ENCODE measurements at places on chromosomes 3 and 15.

- DNase-seq = peak; percentile 55
Observed at GRCh38 chr3:64244011-64244942, 19.0 kb upstream of the PRICKLE2 start.

- peak; percentile 65 for DNase-seq
Observed at GRCh38 chr15:90883976-90884718, at the start of gene FES. TSS of gene FES (plus strand) at chr15:90884504. CDS start at chr15:90885046, 542 bp downstream.

GRCh38 chr3:125058959-125059358 is 3.2 kb upstream of the HEG1 start:
- DNase-seq = peak; percentile 39

DNA sequence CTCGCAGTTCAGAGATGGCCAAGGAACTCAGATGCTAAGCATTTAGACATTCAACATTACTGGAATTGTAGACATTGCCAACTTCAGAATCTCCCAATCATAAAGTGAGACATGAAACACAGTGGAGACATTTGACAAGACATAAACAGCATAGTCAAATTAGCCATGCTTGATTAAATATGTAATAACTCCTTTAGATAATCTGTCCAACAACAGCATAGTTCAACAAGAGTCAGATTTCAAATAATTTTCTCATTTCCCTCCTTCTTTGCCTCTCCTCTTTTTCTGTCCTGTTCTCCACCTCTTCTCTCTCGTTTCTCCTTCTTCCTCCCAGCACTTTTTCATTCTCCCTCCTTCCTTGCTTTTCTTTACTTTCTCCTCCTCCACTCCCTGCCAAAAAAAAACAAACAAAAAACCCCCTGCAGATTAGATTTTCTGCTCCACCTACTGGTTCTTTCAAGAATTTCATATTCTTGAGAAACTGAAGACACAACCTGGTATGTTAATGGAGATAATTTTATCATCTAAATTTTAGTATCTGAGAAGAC is 20.2 kb downstream of the CPOX start:
- DNase-seq = peak; percentile 51

GRCh38 chr15:38562278-38562677 is 2.3 kb downstream of the RASGRP1 start:
- no peak for DNase-seq

DNA sequence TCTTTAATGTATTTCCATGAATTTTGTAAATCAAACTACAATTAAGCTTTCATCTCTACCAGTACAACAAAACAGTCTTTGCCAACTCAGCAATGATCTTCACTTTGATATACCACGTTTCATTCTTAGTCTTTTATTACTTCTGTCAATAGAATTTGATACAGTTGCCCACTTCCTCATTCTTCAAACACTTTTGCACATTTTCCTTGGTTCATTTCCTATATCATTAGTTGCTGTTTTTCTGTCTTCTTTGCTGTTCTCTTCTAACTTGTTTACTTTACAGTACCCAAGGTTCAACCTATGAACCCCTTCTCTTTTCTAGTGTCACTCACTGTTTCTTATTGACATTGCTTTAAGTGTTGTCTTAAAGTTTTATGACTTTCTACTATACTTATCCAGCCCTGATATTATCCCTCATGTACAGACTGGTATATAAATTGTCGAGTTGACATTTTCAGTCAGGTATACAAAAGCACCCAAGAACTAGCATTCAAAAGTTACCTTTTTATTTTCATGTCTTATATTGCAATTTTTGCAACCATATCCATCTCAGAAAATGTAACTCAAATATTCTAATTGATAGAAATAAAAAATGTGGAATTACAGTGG is 903.1 kb downstream of the NSUN3 start:
- DNase-seq = no peak

GRCh38 chr3:157794771-157795170 is 291.6 kb upstream of the VEPH1 start:
- DNase-seq = peak; percentile 67

- DNase-seq = no peak
Observed at GRCh38 chr3:69660631-69661030, 78.6 kb upstream of the MITF start.

DNA sequence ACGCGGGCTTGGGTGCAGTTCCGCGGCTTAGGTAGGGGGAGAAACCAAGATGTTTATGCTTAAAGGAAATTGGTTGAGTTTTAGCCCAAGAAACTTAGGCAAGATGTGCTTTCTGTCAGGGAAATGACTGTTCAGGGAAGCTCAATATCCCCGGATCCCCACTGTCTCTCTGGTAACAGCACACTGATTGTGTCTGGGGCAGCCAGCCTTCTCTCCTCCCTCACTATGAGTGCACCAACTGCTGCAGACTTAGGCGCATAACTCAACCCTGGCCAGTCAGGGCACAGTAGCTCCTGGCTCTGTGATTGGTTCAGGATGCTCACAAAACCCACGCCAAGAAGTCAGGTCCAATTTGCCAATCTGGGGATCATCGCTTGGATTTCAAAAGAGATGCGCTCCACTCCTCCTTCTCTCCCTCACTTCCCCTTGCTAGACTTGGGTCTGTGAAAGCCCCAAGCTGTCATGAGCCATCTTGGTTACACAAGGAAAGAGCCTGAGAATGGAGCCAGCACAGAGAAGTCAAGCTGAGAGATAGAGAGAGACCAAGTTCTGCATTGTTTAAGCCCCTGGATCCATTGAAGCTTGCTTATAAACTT is 42.5 kb upstream of the CACNA2D3 start:
- no peak for DNase-seq

GRCh38 chr3:196311-197148 is at the start of gene CHL1:
TSS of gene CHL1 (plus strand) at chr3:196763. CDS start at chr3:319777, 123,014 bp downstream.
- no peak for DNase-seq

DNA sequence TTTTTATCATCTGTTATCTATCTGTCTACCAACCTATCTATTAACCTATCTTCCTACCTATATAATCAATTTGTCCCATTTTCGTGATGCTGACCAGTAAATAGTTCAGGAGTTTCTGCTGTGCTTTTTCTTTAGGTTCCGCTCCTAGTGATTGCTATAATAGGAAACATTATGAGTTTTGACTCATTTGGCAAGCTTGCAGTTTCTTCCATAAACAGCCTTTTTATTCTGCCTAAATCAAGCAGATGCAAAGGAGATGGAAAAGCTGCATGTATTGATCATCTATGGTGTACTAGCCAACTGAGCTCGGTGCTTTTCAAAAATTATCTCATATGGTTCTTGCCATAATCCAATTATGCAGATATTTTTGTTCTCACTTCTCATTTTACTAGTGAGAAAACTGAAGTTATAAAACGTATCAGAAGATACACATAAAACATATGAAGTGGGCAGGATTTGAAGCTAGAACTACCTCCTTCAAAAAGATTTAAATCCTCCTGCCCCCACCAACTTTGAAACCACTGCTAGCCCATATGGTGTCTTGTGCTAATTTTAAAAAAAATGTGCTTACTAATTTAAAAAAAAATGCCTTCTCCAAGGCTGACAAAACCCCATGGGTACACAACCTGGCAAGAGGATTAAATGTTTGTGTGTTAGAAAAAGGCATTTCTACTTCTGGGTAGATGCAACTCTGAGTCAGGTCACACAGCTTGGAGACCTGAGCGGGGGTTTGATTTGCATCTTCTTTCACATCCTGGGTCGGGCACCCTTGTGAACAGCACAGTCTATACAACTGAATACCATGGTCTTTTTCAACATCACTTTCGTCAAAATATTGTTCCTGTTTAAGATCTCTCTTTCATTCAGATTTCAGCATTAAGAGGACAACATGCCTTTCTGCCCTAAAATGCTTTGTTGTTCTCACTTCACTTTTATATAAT is 267.0 kb downstream of the CHL1 start:
- no peak for DNase-seq

- no peak for DNase-seq
Observed at GRCh38 chr3:13475871-13476590, 4.1 kb upstream of the HDAC11 start.

DNA sequence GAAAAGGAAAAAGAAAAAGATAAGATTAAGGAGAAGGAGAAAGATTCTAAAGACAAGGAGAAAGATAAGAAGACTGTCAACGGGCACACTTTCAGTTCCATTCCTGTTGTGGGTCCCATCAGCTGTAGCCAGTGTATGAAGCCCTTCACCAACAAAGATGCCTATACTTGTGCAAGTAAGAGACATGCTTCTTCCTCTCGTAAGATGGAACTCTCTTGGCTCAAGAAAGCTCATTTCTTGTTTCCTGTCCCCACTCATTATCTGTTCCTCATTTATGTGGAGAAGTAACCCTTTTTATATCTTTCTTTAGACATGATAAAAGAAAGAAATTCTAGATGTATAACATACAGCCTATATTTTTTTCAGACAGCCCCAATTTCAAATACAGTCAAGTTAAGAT is 101.4 kb downstream of the KLHL25 start:
- no peak for DNase-seq

DNA sequence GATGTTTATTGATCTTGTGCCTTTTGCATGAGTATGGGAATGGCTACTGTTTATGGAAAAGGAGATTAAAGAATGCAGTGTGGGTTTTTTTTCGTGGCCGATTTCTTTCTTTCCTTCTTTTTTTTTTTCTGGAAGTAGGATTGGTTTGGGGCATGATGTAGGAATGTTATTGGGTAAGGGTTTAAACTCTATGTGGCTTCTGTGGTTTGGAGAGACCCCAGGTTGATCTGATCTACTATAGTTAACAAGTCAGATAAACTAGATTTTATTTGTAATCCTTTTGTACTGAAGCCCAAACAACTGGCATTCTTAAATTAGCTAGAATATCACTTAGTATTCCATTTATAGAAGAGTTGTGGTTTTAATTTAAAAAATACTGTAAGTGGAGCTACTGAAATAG is 304.8 kb downstream of the LPP start:
- peak; percentile 37 for DNase-seq

GRCh38 chr3:88678747-88679146 is 428.7 kb upstream of the EPHA3 start:
- DNase-seq = no peak

- DNase-seq = no peak
Observed at GRCh38 chr3:138284957-138285477, 44.6 kb downstream of the NME9 start.

GRCh38 chr3:13492976-13493866 is 13.1 kb downstream of the HDAC11 start:
- DNase-seq = no peak

DNA sequence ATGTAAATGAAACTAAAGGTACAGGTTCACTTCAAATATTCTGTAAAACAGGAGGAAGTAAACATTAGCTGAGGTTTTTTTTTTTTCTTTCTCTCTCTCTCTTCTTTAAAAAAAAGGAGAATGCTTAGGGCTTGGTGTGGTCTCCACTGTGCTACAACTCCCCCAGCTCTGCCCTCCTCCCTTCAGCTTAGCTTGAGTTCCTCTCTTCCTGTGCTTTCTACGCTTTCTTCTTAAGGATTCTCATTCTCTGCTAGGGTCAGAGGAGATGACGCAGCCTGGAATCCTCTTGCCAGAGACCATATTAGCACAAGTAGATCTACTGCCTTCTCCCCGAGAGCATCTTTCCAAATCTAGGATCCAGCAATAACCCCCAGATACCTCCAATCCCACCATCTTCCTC is 69.1 kb upstream of the SNRK start:
- no peak for DNase-seq

DNA sequence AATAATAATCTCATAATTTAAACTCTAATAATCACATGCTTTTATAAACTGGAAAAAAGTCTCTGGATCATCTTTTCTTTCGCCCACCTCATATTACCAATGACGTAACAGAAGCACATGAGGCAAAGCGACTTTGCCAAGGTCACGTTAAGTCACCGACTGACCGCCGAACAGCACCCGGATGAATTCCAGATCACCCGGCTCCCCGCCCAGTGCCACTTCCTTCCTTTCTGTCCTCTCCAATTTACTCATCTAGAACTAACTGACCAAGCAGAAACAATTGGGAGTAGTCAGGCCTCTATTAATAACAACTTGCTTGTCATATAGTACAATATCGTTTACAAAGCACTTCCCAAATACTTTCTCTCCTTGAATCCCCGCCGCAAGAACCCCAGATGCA is 21.1 kb downstream of the FGF12 start:
- no peak for DNase-seq

DNA sequence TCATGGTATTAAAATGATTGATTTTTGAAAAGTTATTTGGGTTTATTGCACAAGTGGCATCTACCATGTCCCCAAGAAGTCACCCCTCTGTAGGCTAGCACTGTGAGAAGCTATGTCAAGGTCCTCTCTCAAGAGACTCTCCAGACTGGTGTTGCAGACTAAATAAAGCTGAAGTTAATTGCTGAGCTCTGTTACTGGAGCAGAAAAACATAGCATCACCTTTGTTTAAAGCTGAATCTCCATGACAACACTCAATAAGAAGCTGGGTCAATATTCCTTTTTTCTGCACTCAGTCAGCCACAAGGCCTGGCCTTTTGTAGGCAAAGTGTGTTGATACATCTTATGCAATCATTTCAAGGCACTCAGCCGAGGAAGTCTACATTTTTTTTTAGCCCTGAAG is 806.6 kb upstream of the LMCD1 start:
- DNase-seq = no peak
